HS-5 (cell line): ENCODE measurements at places on chromosomes 12 and 14.

DNA sequence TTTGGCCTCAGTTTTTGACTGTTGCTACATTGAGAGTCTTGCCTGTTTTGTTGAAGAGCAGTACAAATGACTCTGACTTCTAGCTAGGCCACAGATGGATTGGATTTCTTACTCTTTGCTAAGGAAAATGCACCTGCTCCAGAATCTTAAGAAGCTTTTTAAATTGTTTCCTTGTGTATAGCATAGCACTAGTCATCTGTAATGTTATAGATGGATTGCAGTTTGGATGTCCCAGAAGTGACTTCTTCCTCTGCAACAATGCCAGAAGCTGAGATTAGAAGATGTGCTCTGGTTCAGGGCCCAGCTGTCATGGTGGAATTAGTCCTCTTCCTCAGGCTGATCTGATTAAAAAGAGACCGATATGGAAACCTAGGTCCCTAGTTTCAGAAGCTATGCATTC, 67.9 kb downstream of the DAAM1 start:
- no peak for DNase-seq

- DNase-seq: no peak
Measured at GRCh38 chr14:48563489-48563888, 888.1 kb upstream of the MDGA2 start.

DNA sequence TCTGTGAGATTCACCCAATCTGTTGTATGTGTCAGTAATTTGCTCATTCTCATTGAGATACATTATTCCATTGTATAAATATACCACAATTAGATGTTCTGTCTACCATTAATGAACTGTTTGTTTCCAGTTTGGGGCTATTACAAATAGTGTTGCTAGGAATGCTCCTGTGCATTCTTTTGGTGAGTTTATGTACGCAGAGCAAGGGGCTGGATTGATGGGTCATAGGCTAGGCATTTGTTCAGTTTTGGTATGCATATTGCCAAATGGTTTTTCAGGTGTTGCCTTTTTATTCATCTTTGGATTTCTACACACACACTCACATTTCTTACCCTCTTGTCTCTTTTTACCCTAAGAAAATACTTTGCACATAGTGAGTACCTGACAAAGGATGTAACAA, 93.4 kb downstream of the GPATCH2L start:
- DNase-seq: no peak

DNA sequence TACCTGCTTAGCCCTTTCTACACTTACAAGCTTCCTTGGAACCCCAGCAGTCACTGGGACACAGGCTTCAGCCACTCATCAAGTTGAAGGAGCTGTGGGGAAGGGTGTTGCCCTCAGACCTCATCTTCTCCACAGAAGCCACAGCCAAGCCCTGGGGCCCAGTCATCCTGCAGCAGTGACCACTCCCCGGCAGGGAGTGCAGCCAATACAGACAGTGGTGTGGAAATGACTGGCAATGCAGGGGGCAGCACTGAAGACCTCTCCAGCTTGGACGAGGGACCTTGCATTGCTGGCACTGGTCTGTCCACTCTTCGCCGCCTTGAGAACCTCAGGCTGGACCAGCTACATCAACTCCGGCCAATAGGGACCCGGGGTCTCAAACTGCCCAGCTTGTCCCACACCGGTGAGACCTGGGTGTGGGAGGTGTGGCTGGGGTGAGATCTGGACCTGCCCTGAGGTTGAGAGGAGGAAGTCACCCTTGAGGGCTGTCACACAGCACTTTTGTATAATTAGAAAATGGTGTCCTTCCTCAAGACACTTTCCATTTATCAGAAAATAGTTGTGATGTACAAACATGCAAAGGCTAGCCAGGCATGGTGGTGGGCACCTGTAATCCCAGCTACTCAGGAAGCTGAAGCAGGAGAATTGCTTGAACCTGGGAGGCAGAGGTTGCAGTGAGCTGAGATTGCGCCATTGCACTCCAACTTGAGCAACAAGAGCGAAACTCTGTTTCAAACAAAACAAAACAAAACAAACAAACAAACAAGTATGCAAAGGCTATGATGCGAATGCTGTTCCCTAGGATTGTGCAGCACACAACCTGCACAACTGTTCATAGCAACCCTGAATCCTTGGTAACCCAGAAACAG, 9.9 kb downstream of the GLI1 start:
- DNase-seq: no peak

DNA sequence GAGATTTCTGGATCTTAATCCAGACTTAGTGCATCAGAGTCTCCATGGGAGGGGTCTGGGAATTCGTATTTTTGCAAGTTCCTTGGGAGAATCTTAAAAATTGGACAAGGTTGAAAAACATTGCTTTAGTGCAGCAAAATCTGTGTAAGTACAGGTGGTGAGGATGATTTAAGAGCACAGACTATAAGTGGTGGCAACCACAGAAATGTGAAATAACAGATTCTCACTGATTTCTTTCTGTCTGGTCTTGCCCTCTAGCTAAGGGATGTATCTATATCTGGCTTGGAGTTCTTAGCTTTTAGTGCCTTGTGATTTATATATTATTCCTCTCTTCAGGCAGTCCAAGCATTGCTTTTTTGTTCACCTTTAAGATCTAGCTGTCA, 116.2 kb downstream of the DIP2B start:
- no peak for DNase-seq

DNA sequence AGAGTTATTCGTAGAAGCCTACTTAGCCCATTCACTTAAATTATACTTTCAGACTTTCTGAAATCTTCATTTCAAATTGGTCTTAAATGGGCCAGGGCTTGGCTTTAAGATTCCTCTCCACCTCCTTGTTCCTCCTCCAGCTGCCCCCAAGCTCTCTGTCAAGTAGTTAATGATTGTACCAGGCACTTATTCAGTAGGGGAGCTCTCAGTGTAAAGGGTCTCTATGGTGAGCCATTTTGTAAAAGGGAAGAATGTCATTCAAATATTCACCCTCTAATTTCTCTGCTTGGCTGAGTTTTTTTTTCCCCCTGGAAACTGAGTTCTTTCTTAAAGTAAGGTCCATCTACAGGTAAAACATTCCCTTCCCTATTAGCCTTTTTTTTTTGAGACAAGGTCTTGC, 96.6 kb downstream of the SUDS3 start:
- DNase-seq: no peak

DNA sequence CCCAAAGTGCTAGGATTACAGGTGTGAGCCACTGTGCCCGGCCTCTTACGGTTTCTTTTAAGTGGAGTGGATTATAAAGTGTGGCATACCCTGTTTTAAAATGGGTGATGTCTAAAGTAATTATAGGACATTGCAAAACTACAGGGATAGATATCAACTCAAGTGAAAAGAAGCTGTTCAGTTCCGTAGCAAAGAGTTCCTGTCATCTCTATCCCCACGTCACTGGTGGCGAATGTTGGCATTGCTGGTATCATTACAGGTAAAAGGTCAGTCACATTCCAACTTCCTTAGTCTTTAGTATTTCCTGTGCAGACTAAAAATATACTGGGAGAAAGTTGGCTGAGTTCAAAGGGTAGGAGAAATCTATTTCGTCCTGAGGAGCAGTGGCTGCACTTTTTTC, 95.6 kb upstream of the SLC38A2 start:
- no peak for DNase-seq

- no peak for DNase-seq
Measured at GRCh38 chr14:87233806-87234384, 759.1 kb downstream of the GALC start.

DNA sequence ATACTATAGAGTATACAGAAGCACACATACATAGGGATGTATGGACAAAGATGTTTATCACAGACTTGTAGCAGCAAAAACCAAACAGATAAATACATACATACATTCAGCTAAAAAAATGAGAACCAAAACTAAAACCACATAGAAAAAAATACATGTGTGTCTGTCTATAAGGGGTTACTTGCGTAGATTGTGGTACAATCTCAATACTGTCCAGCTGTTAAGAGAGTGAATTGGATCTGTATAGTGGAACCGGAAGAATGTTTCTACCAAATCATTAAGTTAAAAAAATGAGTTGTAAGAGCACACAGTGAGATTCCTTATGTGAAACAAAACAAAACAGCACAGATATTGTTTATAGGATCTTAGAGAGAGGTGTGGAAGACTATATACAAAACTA, 44.2 kb upstream of the DCD start:
- no peak for DNase-seq

DNA sequence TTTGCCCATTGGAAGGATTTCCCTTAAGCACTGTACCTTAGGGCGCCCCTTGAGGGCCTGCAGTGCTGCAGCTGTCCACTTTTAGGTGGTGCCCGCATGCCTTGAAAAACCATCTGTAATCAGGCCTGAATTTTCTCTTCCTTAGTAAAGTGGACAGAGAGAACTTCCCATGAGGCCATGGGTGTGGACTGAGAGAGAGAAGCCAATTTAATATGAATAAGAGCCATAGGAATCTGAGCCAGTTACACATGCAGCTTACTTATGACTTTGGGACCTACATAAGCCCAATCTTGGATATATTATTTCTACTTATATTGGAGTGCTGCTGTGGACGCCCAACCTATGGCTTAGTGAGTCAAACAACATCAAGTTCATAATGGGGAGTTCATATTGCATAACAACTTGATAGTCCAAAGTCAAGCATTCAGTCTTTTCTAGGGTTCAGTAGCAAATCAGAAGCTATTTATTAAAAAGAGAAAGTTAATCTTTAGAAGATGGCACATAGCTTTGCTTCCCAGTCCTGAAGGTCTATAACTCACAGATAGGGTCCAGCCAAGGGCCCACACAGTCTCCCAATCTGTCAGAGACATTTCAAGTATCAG, 11.1 kb upstream of the ETV6 start:
- no peak for DNase-seq

DNA sequence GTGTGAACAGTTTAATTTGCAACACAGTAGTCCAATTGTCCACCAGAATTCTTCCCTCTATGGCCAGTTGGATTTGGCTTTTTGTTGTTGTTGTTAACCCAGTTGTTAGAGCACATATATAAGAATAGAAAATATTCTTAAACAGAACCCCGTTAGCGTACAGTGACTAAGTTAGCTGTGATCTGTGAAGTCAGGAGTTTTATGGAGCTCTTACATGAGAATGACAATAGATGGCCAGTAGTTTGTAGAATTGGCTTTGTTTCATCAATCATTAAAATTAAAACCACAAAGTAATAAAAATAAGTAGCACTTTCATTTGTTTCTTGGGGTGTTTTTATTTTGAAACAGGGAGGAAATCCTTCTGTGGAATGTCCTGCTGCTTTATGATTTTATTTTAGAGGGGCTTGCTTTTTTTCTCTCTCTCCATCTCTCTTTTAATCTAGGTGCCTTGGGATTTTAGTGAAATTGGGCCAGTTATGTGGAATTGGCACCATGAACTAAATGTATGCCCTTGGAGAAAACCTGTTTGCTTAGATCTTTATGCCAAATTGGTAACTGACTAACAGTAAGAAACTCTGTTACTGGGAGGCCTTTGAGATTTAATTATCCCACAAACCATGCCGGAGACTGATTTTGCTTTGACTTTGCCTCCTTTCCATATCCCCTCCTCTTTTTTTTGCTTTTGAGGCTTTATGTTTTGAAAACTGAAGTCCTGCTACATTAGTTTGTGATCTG, 22.9 kb downstream of the FBXW8 start:
- no peak for DNase-seq

GRCh38 chr12:131084341-131085011, 130.8 kb downstream of the ADGRD1 start:
- DNase-seq: no peak

DNA sequence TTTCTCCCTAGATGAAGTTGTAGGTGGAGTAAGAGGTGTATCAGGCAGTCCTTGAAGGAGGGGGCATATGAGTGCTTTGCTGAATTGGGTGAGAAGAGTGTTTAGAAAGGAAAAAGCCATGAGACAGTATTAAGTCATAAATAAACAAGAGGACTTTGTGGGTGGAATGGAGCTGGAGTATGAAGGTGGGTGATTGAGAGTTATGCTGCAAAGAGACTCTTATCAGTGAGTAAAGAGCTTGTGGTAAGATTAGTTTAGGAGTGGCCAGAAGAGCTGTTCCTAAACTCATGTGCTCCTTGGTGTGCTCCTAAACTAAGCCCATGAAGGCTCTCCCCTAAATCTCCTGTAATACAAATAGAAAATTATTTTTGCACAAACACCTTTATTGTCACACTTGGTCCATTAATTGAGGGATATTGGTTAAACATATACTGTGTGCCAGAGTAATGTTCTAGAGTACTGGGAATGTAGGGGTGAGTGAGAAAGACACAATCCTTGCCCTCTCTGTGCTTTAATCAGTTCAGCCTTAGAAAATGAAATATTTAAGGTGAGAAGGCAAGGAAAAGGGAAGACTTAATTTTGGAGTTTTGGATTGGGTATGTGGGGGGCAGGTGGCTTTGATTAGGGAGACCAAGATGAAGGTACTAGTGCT, 9.8 kb downstream of the CHPT1 start:
- no peak for DNase-seq

GRCh38 chr14:59900556-59900955, 19.4 kb upstream of the LRRC9 start:
- DNase-seq: no peak

DNA sequence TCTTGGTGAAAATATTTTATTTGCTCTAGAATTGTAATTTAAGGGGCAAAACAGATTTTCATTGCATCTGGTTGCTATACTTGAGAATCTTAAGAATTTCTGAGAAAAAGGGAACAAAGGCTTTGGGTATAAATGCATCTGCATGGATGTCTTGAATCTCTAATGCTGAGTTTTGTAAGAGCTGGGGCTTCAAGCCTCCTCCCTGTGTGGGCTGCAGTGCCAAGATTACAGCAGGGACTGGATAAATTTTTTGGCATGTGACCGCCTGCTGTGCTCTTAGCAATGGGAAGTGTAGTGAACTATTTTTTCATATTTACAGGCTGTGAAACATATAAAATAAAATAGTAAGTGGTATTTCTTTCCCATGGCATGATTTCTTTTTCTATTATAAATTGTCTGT, 70.0 kb downstream of the SLC38A6 start:
- DNase-seq: no peak

DNA sequence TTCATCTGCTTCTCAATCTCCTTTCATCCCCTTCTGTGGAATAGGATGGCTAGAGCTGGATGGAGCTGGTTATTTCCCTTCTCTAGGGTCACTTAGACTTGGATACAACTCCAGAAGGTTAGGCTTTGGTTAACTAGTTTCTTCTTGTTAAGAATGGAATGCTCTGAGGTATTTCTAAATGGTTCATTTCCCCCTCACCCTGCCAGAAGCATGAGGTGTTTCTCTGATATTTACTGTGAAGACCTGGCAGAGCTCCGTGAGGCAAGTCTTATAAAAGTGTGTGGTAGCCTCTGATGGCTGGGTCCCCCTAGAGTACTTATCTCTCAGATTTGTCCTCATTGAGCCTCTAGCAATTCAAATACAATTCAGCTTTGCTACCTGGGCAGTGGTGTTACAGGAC, 207.9 kb downstream of the SLC16A7 start:
- no peak for DNase-seq

- no peak for DNase-seq
Measured at GRCh38 chr14:101862711-101863110, 101.2 kb downstream of the PPP2R5C start.

- DNase-seq: no peak
Measured at GRCh38 chr14:89936654-89937185, 17.8 kb downstream of the EFCAB11 start.
